ENCODE measurements at places on chromosomes 2 and 18. TPM values are rescaled to one million over a fixed set of nuclear protein-coding genes. Genes with fewer than 3 reads are reported as not detected.

KLHL41 gene
- not detected for total RNA-seq

DNA sequence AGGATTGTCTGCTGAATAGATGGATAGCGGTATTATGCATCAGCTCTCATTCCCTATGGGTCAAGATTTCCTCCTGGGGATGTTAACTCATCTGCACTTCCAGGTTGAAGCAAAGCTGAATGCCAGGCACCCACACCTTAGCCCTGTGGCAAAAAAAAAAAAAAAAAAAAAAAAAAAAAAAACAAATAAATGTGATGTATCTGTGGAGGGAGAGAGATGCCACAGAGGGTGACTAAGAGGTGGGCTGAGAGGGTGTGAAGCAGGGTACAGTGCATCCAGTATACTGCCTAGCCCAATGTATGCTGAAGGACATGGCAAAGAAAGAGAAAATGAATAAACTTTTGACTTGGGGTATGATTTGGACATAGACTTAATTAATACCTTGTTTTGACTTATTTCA is 91.4 kb downstream of the COPS8 start:
- H3K27me3 ChIP-seq, result no peaks in the 10 kb centered on the region
- DNase-seq, result no peak
- no peaks in the 10 kb centered on the region for H3K36me3 ChIP-seq
- H3K27ac ChIP-seq, result no peak overlapping the region
- H3K4me3 ChIP-seq, result no peak overlapping the region
- H3K4me1 ChIP-seq, result no peaks in the 10 kb centered on the region

GRCh38 chr18:25814841-25815458 is 275.5 kb downstream of the SS18 start:
- no peak overlapping the region for H3K4me3 ChIP-seq
- H3K4me1 ChIP-seq, result no peaks in the 10 kb centered on the region
- no peak overlapping the region for H3K27ac ChIP-seq
- no peaks in the 10 kb centered on the region for H3K36me3 ChIP-seq
- DNase-seq, result no peak

CCDC141 gene
- total RNA-seq, result 1.1 TPM

CCL20 gene
- 14.0 TPM for total RNA-seq

DNA sequence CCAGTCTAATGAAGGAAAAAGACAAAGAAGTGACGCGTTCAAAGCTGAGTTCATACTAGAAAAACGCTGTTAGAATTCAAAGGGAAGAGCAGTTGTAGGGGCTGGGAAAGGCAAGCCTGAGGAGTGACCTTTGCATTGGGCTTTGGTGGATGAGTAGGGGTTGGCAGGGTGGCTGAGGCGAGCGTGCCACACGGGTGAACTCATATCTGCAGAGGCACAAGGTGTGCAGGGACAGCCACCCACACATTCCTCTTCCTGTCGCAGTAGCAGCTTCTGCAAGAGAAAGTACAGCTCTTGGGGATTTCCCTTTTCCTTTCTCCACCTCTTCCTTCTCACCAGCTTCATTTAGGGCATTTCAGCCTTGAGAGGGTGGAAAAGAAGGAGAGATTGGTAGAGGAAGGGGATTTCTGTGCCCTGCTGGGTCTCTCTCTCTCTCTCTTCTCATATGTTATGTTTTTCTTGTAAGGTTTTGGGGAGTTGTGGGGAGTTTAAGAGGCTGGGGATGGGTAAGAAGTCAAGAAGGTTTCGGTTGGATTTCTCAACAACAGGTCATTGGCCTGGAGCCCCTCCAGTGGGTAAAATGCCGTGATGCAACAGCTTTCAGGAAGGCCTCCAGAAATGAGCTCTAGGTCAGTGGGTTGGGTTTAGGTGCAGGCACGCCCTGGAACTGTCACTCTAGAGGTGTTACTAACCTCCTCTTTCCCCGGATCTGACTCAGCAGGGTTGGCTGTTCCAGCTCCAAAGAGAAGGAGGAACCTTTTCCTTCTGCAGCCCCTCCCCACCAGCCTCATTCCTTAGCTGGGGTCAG is 40.1 kb downstream of the ODC1 start:
- no peak overlapping the region for H3K4me3 ChIP-seq
- peak; percentile 89 for DNase-seq
- H3K27ac ChIP-seq, result peak overlapping the region; percentile 82
- H3K36me3 ChIP-seq, result peaks cover 6% of the 10 kb centered on the region
- peaks cover 14% of the 10 kb centered on the region for H3K4me1 ChIP-seq

DNA sequence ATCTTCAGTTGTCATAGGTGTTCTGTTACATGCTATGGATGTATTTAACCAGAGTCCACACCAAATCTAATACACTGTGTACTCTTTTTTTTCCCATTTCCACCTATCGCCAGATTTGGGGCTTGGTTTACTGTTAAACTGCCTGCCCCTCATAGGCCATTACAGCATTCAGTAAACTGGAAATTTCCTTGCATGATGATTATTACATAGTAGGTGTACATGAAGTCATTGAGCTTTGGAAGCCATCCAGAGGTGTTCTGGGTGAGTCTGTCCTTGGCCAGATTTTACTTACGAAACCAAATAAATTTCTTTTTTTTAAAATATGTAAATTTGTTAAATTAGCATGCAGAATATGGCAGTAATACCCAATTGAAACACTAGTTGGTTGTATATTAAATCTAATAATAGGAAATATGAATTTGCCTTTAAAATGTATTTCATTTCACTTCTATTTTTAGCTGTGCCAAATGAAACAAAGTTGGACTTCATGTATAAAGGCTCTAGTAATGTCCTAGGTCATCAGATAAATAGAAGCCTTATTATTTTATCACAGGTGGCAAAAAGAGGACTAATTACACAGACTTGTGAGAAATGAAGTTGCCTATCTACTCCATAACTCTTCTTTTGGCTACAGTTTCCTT is 60.7 kb downstream of the COMMD1 start:
- H3K27me3 ChIP-seq, result no peaks in the 10 kb centered on the region
- no peak for DNase-seq
- H3K27ac ChIP-seq, result no peak overlapping the region
- H3K4me1 ChIP-seq, result no peaks in the 10 kb centered on the region

DNA sequence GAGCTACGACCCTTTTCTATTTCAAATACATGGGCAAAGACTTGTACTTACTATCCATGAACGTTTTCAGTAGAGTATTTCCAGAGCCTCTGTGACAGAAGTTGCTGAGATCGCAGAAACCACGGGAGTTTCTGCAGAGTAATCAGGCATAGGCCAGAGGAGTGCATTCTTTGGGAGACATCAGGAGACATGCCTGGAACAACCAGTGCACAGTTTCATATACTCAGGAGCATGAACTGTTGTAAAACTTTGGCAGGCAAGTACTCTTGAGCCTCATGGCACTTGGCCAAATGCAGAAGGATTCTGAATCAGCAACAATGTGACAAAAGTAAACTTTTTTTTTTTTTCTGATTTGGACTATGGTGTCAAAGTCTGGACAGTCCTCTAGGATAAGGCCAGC is 307.1 kb downstream of the GRB14 start:
- H3K27me3 ChIP-seq, result no peaks in the 10 kb centered on the region
- DNase-seq, result no peak
- H3K4me1 ChIP-seq, result no peaks in the 10 kb centered on the region
- no peaks in the 10 kb centered on the region for H3K36me3 ChIP-seq

FOXD4L1 gene
- not detected for total RNA-seq

DNA sequence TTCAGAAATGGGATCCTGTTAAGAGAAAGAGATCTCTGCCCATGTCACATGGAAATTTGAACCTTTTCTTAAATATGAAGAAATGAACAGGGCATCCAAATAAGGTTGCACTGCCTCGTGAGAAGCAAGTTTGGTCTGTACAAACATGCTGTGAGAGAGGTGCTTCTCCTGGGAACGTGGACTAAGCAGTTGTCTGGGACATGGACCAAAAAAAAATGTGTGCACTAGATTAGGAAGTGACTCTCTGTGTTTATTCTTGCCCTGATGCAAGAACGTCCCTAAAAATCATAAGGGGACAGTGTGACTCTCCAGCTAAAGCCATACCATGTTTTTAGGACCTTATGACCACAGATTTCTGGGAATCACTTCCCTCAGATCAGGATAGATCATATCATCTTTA is 23.7 kb upstream of the GCG start:
- H3K36me3 ChIP-seq, result no peaks in the 10 kb centered on the region
- H3K27ac ChIP-seq, result no peak overlapping the region
- no peaks in the 10 kb centered on the region for H3K27me3 ChIP-seq
- H3K4me3 ChIP-seq, result no peak overlapping the region
- DNase-seq, result no peak

GRCh38 chr2:46303822-46304221 is 6.6 kb downstream of the EPAS1 start:
- no peak overlapping the region for H3K4me3 ChIP-seq
- H3K27ac ChIP-seq, result peak overlapping the region; percentile 33
- peaks cover 8% of the 10 kb centered on the region for H3K4me1 ChIP-seq
- no peak for DNase-seq
- H3K36me3 ChIP-seq, result no peaks in the 10 kb centered on the region

HOXD3 gene
- 9.1 TPM for total RNA-seq

DNA sequence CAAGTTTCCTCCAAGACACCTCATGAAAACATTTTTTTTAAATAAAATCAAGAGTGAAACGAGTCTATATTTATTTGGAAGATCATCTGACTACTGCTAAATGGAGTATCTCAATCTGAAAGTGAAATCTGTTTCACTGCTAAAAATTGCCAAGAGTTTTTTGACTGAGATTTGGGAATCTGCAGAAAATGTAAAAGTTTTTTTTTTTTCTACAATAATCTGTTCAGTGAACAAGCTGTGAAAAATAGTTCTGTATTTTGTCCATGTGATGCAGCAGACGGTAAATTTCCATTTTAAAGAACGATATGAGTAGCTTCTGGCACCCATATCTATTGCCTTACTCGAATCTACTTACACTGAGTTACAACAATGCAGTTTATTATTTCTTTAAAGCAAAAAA is 519.7 kb downstream of the PLCL1 start:
- H3K4me3 ChIP-seq, result no peak overlapping the region
- H3K36me3 ChIP-seq, result no peaks in the 10 kb centered on the region
- H3K4me1 ChIP-seq, result peaks cover 5% of the 10 kb centered on the region
- DNase-seq, result no peak
- no peaks in the 10 kb centered on the region for H3K27me3 ChIP-seq

GTF2A1L gene
- 11.6 TPM for total RNA-seq

MZT2A gene
- total RNA-seq, result 24.9 TPM

DNA sequence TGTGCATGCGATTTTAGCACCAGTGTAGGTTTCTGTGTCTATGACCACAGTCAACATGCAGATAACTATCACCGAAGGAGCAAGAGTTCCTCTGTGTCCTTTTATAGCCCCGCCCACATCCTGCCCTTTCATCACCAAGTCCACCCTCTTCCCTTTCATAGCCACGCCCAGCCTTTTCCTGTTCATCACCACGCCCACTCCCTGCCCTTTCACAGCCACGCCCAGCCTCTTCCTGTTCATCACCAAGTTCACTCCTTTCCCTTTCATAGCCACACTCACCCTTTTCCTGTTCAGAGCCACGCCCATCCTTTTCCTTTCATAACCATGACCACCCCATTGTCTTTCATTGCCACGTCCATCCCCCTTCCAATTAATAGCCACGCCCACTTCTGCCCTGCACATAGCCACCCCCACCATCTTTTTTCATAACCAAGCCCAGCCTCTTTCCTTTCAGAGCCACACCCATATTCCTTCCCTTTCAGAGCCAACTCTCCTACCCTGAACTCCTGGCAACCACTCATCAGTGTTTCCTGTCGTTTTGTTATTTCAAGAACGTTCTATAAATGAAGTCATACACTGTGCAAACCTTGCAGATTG is 273.9 kb downstream of the MYT1L start:
- no peak overlapping the region for H3K4me3 ChIP-seq
- peak; percentile 59 for DNase-seq
- no peaks in the 10 kb centered on the region for H3K36me3 ChIP-seq

TACR1 gene
- not detected for total RNA-seq

GRCh38 chr2:96584017-96584416 is 47.5 kb downstream of the ARID5A start:
- no peak overlapping the region for H3K4me3 ChIP-seq
- no peaks in the 10 kb centered on the region for H3K36me3 ChIP-seq
- H3K27me3 ChIP-seq, result no peaks in the 10 kb centered on the region
- no peaks in the 10 kb centered on the region for H3K4me1 ChIP-seq

DNA sequence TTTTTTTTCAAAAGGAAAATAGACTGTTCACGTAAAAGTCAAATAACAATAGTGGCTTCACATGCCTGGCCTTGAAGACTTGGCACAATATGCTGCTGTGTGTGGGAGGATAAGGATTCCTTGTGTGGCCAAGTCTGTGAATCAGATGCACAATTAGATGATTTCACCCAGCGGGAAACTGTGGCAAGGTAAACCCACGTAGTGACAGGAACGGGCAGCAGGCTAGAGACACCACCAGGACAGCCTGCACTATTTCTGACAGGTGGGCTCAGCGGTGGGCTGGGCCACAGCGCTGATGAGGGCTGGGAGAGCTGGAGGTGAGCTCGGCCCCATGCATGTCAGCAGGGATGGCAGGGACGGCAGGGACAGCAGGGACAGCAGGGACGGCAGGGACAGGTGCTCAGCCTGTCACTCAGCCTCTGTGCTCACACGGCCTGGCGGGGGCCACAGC is 21.6 kb downstream of the SNORC start:
- no peaks in the 10 kb centered on the region for H3K4me1 ChIP-seq
- no peaks in the 10 kb centered on the region for H3K36me3 ChIP-seq
- no peaks in the 10 kb centered on the region for H3K27me3 ChIP-seq
- H3K4me3 ChIP-seq, result no peak overlapping the region
- H3K27ac ChIP-seq, result no peak overlapping the region

- H3K27ac ChIP-seq, result no peak overlapping the region
- H3K36me3 ChIP-seq, result no peaks in the 10 kb centered on the region
- DNase-seq, result no peak
- H3K4me1 ChIP-seq, result no peaks in the 10 kb centered on the region
- no peak overlapping the region for H3K4me3 ChIP-seq
Observed at GRCh38 chr2:236054125-236054524, 114.1 kb downstream of the GBX2 start.

DNA sequence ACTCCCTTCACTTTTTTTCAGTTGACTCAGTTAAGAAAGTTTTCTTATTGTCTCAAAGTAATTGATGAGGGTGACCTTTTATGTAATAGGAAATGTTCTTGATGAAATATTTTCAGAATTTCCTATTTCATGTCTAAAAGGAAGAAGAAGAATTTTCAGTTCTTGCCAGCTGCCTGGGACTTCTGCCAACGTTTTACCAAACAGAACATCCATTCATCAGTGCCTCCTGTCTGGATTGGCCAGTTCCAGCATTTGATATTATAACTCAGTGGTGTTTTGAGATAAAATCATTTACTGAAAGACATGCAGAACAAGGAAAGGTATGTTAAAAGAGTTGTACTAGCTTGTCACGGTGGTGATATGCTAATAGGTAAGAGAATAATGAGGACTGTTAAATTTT is 104.7 kb upstream of the MYO3B start:
- no peak overlapping the region for H3K4me3 ChIP-seq
- no peak overlapping the region for H3K27ac ChIP-seq
- H3K36me3 ChIP-seq, result no peaks in the 10 kb centered on the region
- no peaks in the 10 kb centered on the region for H3K27me3 ChIP-seq
- no peak for DNase-seq

DNA sequence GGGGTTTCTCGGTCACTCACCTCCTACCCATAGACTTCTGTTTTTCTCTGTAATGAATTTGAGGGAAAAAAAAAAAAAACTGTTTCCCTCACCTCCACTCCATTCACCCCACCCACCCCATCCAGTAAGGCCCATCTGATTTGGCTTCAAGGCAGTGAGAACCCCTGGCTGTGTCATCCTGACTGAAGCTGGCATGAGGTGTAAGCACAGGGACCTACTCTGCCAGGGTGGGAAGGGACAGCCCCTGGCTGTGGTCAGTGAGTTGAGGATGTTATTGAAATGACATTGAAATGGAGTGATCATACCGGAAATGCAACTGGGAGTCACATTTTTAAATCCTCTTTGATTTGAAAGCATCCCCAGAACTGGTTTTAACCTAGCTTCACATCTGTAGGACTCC is 19.1 kb upstream of the BCL2L11 start:
- no peak overlapping the region for H3K4me3 ChIP-seq
- DNase-seq, result no peak
- H3K4me1 ChIP-seq, result no peaks in the 10 kb centered on the region
- H3K27ac ChIP-seq, result no peak overlapping the region
- H3K36me3 ChIP-seq, result no peaks in the 10 kb centered on the region
